Retinal pigment epithelial cell (primary cell): ENCODE measurements at places on chromosomes 13 and 19.

- DNase-seq: no peak
Measured at GRCh38 chr13:110553417-110553816, 8.1 kb downstream of the RAB20 start.

- no peak for DNase-seq
Measured at GRCh38 chr13:50843257-50844083, at the start of gene DLEU7. DLEU7 (minus strand) TSS chr13:50843692; CDS start chr13:50843646, 46 bp downstream.

DNA sequence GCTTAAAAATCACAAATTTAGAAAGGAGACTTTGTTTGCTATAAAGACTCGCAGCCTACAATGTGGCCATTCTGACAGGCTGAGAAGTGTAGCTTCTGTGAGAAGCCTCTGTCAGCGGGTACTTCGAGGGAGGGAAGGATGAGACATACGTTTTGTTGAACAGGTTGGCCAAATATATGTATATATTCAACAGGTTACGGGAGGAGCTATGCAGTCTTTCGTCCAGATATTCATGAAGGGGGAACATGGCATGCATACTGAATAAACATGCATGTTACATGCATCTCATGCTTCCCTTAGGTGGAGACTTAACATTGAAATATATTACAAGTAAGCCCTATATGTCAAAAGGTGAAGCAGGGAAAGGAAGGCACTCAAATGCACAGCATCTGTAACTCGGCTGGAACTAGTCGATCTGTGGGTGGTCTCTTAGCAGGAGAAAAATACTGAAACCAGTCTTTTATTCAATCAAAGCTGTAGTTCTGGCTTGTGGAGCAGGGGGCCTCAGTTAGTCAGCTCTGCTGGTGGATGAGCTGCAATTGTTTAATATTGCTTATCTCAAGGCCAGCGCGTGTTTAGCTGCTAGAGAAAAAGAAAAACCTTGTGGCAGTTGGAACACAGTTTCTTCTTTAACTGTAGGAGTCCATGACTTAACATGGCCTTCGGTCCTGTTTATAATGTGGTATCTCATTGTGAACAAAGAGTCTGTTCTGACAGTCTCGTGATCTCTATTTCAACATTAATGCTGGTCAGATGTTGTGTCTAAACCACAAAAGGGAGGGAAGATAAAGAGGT, 94.3 kb downstream of the FAM216B start:
- DNase-seq: no peak

DNA sequence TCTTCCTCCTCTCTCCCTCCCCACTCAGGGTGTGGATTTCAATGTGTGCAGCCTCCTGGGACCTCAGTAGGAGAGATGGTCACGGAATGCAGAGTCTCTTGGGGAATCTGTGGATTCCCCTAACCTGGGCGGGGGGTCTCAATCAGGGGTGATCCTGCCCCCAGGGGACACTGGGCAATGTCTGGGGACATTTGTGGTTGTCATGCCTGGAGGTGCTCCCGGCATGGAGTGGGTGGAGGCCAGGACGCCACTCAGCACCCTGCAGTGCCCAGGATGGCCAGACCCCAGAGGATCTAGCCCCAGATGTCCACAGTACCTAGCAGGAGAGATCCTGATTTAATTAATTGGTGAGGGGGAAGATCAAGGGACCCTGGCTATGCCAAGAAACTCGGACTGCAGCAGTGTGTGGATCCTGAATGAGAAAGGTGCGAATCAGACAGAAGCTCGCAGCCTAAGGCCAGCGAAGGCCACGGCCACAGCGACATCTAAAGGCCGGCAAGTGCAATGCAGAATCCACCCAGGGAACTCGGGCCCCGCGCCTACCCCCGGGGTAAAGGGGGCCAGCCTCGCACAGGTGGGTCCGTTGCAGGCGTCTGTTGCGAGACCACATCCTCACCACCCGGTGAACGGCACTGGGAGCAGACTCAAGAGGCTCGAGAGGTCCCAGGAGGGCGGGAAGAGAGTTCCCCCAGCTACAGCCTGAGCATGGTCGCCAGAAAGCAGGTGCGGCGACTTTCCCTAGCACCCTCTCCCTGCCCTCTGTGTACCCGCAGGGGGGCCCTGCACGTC, 88.8 kb downstream of the GNG7 start:
- DNase-seq: no peak

GRCh38 chr13:50587115-50587514, 256.4 kb downstream of the DLEU7 start:
- DNase-seq: no peak

DNA sequence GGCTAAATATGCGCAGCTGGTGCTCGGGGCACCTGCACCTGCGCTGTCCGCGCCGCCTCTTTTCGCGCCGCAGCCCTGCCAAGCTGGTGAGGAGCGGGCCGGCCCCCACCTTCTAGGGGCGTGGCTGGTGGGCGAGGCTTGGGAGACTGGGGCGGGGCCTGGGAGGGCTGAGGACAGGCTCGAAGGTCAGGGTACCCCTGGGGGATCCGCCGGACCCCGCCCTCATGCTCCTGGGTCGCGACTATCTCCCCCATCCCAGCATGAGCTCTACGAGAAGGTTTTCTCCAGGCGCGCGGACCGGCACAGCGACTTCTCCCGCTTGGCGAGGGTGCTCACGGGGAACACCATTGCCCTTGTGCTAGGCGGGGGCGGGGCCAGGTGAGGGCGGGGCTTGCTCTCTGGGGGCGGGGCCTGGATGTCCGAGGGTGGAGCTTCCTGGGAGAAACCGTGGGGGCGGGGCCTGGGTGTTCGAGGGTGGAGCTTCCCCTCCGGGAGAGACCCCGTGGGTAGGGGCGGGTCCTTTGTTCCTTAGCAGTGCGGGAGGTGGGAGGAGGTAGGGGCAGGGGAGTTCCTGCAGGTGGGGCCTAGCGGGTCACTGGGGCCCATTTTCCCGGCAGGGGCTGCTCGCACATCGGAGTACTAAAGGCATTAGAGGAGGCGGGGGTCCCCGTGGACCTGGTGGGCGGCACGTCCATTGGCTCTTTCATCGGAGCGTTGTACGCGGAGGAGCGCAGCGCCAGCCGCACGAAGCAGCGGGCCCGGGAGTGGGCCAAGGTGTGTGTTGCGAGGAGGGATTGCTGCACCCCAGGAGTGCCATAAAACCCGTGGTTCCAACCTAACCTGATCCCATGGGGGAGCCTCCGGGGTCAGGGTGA, 19.7 kb downstream of the PNPLA6 start:
- no peak for DNase-seq
